ENCODE measurements at places on chromosomes 3 and 15.

DNA sequence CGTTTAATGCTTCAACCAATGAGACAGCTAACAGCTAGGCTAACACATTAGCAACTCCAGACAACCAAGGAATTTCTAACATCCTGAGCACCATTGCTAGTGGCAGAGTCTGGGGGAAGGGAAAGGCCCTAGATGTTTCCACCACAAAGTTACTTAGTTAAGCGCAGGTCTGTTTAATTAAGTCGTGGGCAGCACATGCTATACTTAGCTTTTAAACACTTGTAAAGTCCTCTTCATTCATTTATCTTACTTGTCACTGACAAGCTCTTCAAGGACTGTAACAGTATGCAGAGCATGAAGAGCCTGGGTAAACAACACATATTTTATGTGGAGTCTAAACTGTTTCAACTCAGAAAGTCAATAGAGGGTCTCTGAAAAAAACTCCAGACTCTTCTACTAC lies 221.1 kb upstream of the WNT5A start:
- no peak for DNase-seq

DNA sequence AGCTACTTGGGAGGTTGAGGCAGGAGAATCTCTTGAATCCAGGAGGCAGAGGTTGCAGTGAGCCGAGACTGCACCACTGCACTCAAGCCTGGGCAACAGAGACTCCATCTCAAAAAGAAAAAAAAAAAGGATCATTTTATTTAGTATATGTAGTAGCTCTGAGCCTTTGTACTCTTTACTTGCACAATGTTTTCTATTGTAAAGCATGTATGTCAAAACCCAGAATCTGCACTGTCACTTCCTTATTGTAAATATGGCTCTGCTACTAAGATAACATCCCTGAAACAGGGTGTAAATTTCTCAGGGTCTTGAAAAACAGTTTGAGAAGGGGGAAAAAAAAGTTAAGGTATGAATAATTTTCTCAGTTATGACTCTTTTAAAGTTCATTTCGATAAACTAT lies 35.1 kb downstream of the SLMAP start:
- no peak for DNase-seq

DNA sequence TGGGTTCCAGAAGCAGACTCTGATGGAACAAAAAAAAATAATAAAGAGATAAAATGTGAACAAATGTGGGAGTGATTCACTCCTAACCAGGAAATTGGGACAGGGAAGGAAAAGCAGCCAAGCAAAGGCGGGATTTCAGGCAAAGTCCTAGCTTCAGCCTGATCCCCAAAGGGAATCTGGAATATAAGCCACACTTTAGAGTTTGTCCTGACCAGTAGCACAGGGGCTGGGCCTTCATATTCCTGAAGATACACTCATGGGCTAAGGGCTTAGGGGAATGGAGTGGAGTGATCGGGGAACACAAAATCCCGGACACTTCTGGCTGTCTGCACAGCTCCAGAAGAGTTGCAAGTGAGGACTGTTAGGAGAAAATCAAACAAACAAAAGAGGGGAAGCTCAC lies 135.0 kb upstream of the COL8A1 start:
- no peak for DNase-seq

- DNase-seq = no peak
Measured at GRCh38 chr3:196609805-196610515, 29.5 kb upstream of the NRROS start.

GRCh38 chr3:10956531-10956930 lies 36.0 kb upstream of the SLC6A1 start:
- DNase-seq = no peak

- no peak for DNase-seq
Measured at GRCh38 chr3:53592862-53593261, 98.5 kb downstream of the CACNA1D start.
